ENCODE measurements at places on chromosomes 5 and 9. TPM values are rescaled to one million over a fixed set of nuclear protein-coding genes. Genes with fewer than 3 reads are reported as not detected.
A peak's percentile ranks its signal among the peaks of the same experiment; 100 is the strongest.

Gene POU4F3
- 0.26 TPM for polyA plus RNA-seq

GRCh38 chr5:53923961-53924360, 363.5 kb downstream of the NDUFS4 start:
- no peaks in the 10 kb centered on the region for H3K27me3 ChIP-seq
- no peak overlapping the region for H3K4me3 ChIP-seq
- H3K4me1 ChIP-seq = no peaks in the 10 kb centered on the region
- no peaks in the 10 kb centered on the region for H3K36me3 ChIP-seq
- DNase-seq = no peak
- no peak overlapping the region for H3K27ac ChIP-seq

DNA sequence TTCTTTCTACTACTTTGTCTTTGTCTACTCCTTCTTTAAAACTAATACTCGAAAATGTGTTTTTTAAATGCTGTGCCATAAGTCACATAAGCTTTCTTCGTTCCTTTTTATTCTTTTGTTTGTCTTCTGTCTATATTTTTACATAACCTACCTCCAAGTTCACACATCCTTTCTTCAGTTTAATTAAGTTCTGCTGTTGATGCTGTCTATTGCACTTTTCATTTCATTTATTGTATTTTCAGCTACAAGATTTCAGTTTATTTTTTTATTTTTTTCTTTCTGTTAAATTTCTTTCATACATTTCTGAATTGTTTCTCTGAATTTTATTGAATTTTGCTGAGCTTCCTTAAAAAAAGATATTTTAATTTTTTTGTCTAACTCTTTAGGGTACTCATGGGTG, 878.2 kb downstream of the MAT2B start:
- no peaks in the 10 kb centered on the region for H3K27me3 ChIP-seq
- H3K4me1 ChIP-seq = no peaks in the 10 kb centered on the region
- no peaks in the 10 kb centered on the region for H3K36me3 ChIP-seq
- DNase-seq = no peak
- no peak overlapping the region for H3K4me3 ChIP-seq
- no peak overlapping the region for H3K27ac ChIP-seq

DNA sequence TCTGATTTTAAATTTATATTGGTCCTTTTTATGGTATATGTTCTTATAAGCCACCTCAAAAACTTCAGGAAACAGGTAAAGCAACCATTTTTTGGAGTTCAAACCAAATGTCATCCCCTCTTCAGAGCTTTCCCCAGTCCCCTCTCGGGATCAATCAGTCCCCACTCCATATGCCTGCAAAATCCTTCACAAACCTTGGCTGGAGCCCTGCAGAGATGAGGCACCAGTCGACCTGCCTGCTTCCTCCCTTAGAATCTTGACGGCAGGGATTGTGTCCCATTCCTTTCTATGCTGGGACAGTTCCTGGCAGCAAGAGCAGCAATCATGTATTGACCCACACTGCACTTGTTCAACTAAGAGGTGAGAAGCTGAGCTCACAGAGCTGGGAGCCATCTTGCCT, 22.6 kb downstream of the B4GALT1 start:
- no peak overlapping the region for H3K27ac ChIP-seq
- H3K4me3 ChIP-seq = no peak overlapping the region
- no peaks in the 10 kb centered on the region for H3K36me3 ChIP-seq
- H3K27me3 ChIP-seq = no peaks in the 10 kb centered on the region
- no peak for DNase-seq
- H3K4me1 ChIP-seq = peaks cover 10% of the 10 kb centered on the region

DNA sequence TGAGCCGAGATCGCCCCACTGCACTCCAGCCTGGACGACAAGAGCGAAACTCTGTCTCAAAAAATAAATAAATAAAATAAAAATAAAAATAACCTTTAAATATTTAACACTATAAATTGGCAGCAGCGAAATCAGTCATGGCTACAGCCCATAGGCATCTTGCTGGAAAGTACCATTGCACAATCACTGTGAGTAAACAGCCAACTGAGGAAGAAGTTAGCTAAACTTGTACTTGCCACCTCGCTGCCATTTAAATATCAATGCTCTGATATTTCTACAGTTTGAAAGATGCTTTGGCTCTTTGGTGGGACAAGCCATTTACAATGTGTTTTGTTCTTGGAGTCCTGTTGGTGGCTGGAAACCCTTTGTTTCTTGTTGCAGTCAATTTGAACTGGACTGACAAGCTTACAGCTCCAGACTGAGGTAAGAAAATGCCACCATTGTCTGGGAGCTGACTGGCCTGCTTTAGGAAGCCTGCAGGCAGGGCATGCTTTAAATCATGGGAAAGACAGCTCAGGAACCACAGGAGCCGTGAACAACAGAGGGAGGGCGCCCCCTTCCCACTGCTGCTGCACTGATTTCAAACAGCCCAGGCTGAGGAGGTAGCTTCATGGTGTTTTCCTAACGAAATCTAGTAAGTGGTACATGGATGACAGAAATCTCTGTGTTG, 322.8 kb upstream of the RFX3 start:
- peak; percentile 43 for DNase-seq
- no peaks in the 10 kb centered on the region for H3K27me3 ChIP-seq
- H3K4me3 ChIP-seq = no peak overlapping the region
- H3K36me3 ChIP-seq = no peaks in the 10 kb centered on the region

DNA sequence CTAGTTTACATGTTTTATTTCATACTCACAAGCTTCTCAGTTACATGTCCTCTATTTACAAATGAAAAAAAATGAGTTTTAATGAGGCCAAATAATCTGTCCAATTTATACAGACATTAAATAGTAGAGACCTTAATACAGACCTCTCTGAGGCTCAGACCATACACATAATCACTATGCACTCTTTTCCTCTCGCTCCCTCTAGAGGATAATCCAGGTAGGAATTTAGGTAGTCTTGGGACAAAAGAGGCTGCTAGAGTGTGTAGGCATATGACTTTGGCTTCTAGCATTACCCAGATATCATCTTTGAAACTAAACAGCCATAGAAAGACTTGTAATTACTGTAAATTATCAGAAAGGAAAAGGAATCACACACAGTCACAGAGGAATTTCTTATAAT, 444.7 kb downstream of the HINT1 start:
- DNase-seq = peak; percentile 63
- no peaks in the 10 kb centered on the region for H3K4me1 ChIP-seq
- H3K27me3 ChIP-seq = no peaks in the 10 kb centered on the region
- no peaks in the 10 kb centered on the region for H3K36me3 ChIP-seq
- H3K27ac ChIP-seq = no peak overlapping the region
- no peak overlapping the region for H3K4me3 ChIP-seq

- peaks cover 7% of the 10 kb centered on the region for H3K36me3 ChIP-seq
- H3K4me3 ChIP-seq = no peak overlapping the region
- no peak for DNase-seq
- H3K27ac ChIP-seq = peak overlapping the region; percentile 12
Measured at GRCh38 chr9:131714821-131715220, 25.1 kb downstream of the RAPGEF1 start.

DNA sequence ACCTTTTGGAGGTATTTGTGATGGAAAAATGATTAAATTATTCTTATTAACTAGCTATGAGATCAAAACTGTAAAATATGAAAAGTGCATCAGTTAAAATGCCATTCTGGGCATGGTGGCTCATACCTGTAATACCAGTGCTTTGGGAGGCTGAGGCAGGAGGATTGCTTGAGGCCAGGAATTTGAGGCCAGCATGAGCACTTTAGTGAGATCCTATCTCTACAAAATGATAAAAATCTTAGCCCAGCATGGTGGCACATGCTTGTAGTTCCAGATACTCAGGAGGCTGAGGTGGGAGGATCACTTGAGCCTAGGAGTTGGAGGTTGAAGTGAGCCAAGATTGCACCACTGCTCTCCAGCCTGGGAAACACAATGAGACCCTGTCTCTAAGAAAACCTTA, 252.5 kb upstream of the SEMA6A start:
- no peaks in the 10 kb centered on the region for H3K4me1 ChIP-seq
- no peaks in the 10 kb centered on the region for H3K36me3 ChIP-seq
- no peak for DNase-seq
- no peaks in the 10 kb centered on the region for H3K27me3 ChIP-seq

DNA sequence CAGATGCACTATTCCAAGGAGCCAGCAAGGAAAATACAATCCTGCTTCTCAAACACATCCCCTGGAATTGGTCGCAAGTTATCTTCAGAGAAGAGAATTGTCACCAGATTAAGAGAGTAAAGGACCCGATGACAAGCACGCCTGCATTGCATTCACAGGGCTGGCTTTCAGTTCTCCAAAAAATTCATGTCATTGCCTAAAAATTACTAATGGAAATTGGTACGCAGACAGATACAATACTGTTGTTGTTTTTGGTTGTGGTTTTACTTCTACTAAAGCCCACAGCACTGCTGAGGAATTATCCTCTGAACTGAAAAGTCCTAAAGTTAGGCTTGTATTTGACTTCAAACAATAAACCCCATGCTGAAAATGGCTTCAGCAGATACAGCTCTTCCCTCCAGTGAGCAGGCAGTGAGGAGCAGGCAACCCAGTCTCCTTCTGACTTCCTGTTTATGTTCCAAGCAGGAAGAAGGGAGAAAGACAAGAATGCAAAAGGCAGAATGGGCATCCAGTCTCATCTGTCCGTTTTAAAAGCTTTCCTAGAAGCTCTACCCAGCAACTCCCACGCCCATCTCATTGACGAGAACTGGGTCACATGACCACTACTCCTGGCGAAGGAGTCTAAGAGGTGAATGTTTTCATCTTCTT, 80.6 kb upstream of the ZNF366 start:
- H3K27me3 ChIP-seq = no peaks in the 10 kb centered on the region
- no peak overlapping the region for H3K4me3 ChIP-seq
- DNase-seq = no peak

DNA sequence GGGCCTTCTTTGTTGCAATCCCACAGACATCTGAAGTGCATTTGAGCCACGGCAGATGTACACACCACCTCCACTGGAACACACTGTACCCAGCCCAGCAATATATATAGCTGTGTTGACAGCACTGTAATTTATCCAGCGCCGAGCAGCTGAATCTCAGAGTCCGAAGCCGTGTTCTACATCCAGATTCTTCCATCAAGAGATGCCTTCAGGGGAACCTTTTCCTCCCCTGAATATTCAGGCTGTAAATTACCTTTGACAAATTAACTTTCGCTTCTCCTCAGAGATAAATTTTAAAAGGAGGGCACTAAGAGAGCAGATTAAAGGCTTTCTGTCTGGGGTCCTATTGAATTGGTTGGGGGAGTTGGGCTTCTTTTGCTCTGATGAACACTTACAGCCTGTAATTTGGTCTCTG, 76.4 kb downstream of the ROR2 start:
- H3K4me1 ChIP-seq = peaks cover 4% of the 10 kb centered on the region
- H3K36me3 ChIP-seq = no peaks in the 10 kb centered on the region
- no peaks in the 10 kb centered on the region for H3K27me3 ChIP-seq
- H3K4me3 ChIP-seq = no peak overlapping the region
- no peak for DNase-seq

Data from spinal cord (tissue), 10 donors.